ENCODE measurements at places on chromosomes 2 and 18.

- no peak for DNase-seq
These were observed 670.4 kb downstream of the KCNJ3 start for GRCh38 chr2:155368934-155369333.

DNA sequence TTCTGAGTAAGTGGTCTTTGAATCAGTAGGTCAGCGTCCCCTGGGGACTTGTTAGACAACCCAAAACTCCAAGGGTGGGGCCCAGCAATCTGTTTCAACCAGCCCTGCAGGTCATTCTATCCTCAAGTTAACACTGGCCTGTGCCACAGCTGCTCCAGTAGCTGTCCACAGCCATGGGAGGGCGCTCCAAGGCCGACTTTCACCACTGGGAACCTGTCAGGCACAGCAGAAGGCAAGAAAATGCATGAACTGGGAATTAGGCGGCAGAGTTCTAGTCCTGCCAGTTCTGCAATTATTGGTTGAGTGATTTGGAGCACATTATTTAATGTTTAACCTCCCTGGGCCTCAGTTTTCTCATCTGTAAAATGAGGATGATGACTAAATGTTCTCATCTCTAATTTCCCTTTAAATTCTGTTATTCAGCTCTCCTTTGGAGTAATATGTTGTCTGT is 17.4 kb upstream of the MRPL33 start:
- peak; percentile 82 for DNase-seq

GRCh38 chr18:75678627-75679026 is 251.1 kb upstream of the SMIM21 start:
- peak; percentile 42 for DNase-seq

DNA sequence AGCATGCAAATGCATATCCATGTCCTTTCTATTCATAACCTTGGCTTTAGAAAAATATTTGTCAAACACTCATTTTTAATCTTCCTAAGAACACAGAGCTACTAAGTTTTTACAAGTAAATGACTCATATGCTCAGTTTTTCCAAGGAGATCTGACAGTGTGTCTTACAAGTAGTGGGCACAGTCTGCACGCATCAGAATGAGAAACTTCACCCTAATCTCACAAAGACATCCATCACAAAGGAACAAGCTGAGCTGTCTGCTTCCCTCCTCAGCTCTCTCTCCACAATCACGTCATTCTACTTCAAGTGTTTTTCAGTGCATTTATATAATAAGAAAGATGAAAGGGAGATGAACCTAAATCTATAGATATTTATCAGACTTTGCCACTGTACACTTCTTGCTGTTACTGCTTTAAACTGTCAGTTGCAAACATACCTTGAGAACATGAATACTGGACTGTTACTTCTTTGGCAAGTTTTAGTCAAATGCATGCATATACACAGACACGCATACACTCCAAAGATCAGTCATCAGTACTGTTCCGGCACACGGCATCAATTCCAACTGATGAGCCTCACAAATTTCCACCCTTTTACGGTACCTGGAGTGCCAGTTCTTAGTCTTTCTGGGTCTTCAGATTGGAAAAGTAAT is 75.7 kb downstream of the RBMS1 start:
- no peak for DNase-seq

DNA sequence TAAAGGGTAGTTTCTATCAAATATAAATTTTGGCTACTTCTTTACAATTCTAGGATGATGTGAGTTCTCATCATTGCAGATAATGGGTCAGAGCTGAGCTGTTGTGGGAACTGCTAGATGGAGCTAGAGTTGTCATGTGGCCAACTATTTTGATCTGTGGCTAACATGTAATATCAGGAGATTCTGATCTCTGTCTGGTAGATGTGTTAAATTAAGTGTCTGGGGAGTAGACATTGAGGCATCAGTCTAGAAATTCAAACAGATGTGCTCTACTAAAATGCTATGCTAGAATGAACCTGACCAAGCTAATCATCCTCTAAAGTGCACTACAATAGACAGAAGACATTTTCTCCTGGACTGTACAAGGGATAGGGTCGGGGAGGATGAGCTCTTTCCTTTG is 30.3 kb upstream of the DARS1 start:
- DNase-seq: no peak

- no peak for DNase-seq
These were observed 179.0 kb downstream of the LPIN1 start for GRCh38 chr2:11925295-11926066.

- no peak for DNase-seq
These were observed 22.1 kb downstream of the ASB18 start for GRCh38 chr2:236242057-236242495.

DNA sequence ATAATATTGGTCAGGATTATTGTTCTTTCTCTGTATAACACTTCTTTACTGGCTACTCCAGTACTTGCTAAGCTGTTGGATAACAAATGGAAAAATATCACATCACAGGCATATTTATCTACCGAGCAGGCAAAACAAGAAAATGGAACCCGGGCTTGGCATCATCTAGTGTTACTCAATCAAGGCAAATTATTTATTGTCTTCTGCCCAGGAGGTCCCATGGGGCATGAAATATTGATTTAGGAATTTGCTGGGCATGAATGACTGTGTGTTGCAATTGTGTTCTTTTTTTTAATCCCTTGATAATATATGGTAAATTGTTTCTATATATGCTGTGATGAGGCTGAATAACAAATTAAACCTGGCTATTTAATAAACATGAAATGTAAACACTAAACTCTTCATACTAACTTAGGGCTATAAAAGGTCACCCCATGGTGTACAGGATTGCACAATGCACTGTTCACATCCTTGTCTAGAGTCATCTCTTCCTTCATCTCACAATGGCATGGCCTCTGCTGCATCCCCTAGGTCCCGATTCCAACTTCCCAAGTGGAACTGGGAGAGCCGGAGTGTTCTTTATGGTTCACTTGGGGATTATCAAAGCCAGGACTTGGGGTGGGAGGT is 2.2 kb upstream of the PARD3B start:
- no peak for DNase-seq

DNA sequence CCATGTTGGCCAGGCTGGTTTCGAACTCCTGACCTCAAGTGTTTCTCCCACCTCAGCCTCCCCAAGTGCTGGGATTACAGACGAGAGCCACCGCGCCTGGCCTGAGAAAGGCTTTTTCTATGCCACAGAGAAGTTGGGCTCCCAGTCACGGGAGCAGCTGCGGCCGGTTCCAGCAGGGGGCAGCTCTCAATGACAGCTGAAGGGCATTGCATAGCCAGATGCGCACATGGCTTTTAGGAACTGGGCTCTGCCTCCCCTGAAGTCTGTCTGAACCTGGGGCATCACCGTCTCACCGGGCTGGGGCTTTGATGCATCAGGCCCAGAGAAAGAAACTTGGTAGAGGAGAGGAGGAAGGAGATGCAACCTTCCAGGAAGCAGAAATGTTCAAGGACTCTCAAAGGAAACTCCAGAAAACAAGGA is 84.2 kb upstream of the LAPTM4A start:
- DNase-seq: peak; percentile 65

- DNase-seq: no peak
These were observed 21.3 kb upstream of the ACKR3 start for GRCh38 chr2:236548179-236548921.

GRCh38 chr2:37783545-37783944 is 112.1 kb upstream of the CDC42EP3 start:
- DNase-seq: no peak

- no peak for DNase-seq
These were observed 20.0 kb downstream of the MPP4 start for GRCh38 chr2:201678401-201678800.

GRCh38 chr2:237403024-237403882 is 10.7 kb downstream of the COL6A3 start:
- no peak for DNase-seq

DNA sequence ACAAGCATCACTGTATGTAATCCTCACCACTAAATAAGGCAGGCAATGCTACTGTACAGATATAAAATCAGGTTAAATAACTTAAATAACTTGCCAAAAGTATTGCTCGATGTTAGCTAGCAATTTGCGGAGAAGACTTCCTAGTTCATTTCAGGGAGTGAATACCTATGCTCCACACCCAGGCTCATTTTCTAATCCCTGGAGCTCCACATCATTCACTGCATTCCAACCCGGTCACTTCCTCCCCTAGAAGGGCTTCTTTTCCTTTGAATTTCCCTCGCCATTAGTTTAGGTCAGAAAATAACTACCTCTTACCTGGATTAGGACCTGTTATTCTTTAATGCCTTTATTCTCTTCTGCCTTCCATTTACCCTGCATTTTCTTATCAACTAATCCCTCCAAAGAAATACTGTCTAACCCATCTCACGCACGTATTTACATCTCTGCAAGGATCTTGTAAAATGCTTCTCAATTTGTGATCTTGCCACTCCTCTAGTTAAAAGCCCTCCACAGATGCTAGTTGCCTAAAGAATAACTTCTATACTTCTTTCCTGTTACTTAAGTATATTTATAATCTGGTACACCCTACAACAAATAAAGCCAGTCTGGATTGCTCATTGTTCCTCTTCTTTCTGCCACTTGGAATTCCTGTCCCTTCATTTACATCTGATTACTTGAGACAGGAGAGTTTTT is 599.8 kb downstream of the NRXN1 start:
- DNase-seq: no peak

DNA sequence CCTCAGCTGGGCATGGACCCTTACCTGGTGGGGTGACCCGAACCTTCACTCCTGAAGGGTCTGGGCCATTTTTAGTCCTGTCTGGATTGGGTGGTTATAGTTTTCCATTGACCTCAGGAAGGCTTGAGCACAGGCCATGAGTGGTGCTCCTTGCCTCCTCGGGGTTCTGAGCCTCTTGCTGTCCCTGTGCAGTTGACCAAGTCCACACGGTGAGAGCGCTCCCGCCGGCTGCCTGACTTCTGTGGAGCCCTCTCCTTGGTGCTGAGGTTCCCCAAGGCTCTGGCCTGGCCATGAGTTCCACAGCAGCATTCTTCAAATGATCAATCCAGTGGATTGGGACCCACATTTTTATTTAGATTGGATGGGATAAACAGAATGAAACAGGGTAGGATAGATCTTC is 159.5 kb downstream of the SEPTIN10 start:
- no peak for DNase-seq

- no peak for DNase-seq
These were observed 44.4 kb upstream of the AGPS start for GRCh38 chr2:177348118-177348654.

- no peak for DNase-seq
These were observed 38.7 kb downstream of the TWIST2 start for GRCh38 chr2:238886453-238887094.

GRCh38 chr2:176650104-176650837 is 381.0 kb downstream of the MTX2 start:
- DNase-seq: peak; percentile 63

GRCh38 chr18:6004683-6005082 is 109.4 kb upstream of the TMEM200C start:
- no peak for DNase-seq

DNA sequence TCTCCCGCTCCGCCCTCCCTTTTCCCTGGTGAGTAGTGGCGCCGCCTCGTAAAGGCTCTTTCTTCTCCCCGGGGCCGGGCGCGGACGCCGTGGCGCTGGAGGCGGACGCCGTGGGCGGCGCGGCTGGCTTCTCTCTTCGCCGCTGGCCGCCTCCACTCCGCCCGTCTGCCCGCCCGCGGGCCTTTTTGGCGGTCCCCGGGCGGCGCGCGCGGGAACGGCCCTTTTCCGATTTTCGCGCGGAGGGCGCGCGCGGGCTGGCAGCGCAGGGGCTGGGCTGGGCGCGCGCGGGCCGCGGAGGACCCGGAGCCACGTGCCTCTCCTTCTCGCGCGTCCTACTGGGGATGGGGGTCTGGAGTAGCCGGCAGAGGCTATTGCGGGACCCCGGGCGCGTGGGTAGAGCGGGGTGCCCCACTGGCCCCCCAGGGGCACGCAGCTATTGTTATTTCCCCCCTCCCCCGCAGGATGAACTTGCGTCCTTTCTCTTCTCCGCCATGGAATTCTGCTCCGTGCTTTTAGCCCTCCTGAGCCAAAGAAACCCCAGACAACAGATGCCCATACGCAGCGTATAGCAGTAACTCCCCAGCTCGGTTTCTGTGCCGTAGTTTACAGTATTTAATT is 472 bp downstream of the SLC20A1 start:
- DNase-seq: peak; percentile 49

GRCh38 chr2:21466341-21466927 is 342.7 kb downstream of the TDRD15 start:
- DNase-seq: no peak

GRCh38 chr18:77181950-77182707 is 49.5 kb upstream of the MBP start:
- DNase-seq: no peak

DNA sequence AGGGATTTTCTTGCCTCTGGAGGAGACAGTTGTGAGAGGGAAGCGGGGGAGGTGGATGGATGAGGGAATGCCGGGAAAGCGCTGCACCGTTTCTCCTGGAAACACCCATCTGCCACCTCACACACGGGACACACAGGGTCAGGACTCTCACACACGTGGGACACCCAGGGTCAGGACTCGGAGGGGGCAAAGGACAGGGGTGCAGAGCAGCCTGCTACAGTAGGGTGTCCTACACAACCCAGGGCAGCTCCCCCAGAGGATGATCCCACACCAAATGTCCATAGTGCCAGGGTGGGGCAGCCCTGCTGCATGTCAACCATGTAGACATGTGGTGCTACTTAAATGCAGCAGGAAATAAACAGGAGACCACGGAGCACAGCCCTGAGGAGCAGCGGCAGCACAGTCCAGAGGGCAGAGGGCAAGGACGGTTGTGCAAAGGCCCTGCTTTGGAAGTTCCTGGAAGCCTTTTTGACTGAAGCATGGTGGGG is 5.1 kb downstream of the RAMP1 start:
- no peak for DNase-seq

DNA sequence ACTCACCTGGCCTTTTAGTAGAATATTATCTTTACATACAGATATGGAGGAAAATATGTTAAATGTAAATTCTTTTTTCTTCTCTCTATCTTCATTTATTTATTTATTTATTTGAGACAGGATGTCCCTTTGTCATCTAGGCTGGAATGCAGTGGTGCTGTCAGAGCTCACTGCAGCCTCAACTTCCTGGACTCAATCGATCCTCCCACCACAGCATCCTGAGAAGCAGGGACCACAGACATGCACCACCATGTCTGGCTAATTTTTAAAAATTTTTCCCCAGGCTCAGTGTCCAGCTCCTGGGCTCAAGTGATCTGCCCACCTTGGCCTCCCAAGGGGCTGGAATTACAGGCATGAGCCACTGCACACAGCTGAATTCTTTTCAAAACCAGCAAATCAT is 20.3 kb downstream of the KYNU start:
- DNase-seq: no peak

DNA sequence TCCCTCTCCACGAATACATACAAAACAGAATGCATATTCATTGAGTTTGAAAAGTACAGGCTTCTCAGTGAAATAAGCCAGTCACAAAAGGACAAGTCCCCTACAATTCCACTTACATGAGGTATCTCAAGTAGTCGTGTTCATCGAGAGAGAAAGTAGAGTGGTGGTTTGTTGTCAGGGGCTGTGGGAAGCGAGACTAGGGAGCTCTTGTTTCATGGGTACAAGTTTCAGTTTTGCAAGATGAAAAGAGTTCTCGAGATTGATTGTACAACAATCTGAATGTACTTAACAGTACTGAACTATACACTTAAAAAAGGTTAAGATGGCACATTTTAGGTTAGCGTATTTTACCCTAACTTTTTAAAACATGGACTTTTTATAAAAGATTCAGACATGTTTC is 71.5 kb upstream of the TTC39C start:
- no peak for DNase-seq
